COR-L47 (cell line): ENCODE measurements at places on chromosomes 6 and 20.
A peak's percentile ranks its signal among the peaks of the same experiment; 100 is the strongest.

DNA sequence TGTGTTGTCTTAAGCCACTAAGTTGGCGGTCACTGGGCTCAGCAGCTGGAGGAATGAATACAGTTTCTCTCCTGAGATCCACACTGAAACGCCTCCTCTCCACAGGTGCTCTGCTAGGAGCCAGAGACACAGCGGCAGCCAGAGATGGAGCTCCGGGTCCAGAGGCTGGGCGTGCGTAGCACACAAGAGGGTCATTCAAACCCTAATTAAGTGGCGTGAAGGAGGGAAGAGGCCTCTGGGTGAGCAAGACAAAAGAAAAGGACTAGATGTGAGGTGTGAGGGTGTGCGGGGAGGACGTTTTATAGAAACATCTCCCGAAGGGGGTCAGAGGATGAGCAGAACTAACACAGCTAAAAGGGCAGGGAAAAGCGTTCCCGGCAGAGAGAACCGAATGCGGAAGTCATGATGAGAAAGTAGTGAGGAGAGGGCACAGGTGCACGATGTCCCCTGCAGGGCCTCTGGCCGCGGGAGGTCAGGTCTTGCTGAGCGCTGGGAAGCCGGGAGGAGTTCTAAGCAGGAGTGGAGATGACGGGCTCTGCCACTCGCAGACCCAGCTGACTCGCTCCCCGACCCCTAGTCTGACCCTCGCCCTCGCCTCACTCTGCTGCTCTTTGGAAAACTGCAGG, 54.4 kb downstream of the BMP7 start:
- no peak for DNase-seq

GRCh38 chr6:32177183-32177787, 920 bp upstream of the RNF5 start:
- DNase-seq: peak; percentile 67

- DNase-seq: no peak
Measured at GRCh38 chr6:167031082-167031709, 32.0 kb downstream of the CEP43 start.

DNA sequence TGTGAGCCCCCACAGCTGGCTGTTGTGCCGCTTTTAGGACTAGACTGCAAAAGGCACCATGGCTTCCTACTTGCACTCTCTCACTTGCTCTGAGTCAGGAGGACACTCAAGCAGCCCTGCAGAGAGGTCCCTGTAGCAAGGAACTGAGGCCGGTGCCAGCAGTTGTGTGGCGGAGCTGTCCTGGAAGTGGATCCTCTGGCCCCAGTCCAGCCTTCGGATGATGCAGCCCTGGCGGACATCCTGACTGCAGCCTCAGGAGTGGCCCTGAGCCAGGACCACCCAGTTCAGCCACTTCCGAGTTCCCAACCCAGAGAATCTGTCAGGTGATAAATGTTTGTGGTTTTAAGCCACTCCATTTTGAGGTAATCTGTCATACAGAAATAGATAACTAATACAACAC, 17.5 kb downstream of the CTCFL start:
- no peak for DNase-seq

GRCh38 chr6:51926125-51926524, 161.3 kb downstream of the PKHD1 start:
- no peak for DNase-seq

- DNase-seq: no peak
Measured at GRCh38 chr20:20476504-20476903, 108.6 kb downstream of the INSM1 start.

DNA sequence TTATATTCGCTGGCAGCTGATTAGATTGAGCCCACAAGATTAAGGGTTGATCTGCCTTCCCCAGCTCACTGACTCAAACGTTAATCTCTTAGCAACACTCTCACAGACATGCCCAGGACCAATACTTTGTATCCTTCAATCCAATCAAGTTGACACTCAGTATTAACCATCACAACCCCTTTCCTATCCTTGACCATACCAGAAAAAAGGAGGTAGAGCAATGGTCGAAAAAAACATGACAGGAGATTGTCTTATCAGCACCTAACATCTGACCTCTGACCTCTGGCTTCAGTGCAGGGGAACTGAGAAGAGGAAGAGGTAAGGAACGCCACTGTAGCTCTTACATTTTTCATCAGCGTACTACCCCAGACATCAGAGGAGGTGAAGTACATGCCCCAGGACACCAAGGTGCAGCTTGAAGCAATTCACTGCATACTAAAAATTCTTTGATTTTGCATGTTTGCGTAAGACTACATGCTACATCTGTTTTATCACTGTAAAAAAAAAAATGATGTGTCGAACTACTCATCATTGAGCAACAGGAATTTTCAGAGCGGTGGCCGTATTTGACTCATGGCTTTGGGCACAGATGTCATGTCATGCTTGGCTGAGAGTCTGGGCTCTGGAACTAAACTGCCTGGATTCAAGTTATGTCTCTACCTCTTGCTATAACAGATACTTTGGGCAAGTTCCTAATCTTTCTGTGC, 188.0 kb upstream of the TAB2 start:
- DNase-seq: no peak

DNA sequence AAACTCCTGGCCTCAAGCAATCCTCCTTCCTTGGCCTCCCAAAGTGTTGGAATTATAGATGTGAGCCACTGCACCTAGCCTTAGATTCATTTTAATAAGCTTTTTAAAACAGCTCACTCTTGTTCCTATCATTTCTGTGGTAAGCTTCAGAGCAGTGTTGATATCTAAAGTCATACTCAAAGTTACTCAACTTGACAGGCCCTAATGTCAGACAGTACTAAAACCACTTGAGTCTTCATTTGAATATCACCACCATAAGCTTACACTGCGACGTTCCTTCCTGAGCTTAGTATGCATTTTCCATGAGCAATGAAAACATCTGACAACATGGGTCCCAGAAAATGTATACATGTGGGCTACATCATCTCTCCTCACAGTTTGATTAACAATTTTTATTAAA, 6.0 kb downstream of the FUCA2 start:
- no peak for DNase-seq

DNA sequence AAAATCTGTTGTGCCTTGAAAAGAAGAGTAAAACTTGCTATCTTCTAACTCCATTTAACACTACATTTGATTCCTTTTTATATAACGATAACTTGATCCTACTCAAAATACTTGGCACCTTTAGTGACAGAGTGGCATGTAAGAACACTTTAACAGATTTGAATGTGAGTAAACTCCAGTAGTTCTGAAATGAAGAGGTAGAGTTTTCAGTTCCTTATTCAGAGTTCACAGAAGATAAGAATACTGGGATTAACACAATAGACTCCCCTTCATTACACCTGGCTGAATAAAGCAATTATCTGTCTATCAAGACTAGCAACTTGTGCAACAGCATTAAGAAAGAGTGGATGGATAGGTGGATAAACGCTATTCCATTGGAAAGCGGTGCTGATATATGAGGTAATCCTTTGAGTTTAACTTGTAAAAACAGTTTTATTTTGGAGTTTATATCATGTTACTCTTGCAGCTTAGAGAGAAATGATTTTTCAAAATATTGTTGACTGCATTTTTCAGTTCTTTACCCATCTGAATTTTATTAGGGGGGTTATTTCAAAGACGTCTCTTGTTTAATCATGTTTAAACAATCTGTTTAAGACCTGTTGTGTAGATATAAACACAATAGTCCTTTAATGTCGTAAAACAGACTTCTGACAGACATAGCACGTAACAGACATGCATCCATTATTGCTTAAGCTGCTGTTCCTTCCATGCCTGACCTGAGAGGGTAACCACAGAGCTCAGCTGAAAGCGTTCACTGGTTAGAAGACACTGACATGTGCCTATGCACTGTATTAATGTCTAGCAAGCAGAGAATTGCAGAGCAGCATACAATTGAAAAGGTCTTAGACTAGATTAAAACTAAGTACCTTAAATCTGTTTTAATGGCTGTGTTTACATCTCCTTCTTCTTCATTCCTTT, 102.4 kb upstream of the SUPT3H start:
- no peak for DNase-seq

GRCh38 chr20:47708953-47709833, 76.1 kb downstream of the SULF2 start:
- no peak for DNase-seq

DNA sequence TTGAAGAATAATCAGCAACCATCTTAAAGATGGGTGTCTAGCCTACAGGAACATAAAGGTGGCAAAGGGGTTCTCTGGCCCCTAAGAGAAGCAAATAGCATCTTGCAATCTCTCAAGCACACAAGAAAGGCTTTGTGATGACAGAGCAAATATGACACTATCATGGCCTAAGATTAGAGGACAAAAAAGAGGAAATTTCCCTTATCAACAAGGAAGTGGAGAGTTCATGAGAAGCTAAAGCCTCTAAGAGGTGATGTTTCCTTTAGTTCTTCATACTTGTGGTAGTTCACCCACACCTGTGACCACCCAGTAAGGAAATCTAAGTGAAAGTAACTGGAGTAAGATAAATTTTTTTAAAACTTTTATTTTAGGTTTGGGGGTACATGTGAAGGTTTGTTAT, 88.4 kb downstream of the OLIG3 start:
- DNase-seq: no peak

- DNase-seq: no peak
Measured at GRCh38 chr6:38148606-38149005, 329.1 kb downstream of the ZFAND3 start.

DNA sequence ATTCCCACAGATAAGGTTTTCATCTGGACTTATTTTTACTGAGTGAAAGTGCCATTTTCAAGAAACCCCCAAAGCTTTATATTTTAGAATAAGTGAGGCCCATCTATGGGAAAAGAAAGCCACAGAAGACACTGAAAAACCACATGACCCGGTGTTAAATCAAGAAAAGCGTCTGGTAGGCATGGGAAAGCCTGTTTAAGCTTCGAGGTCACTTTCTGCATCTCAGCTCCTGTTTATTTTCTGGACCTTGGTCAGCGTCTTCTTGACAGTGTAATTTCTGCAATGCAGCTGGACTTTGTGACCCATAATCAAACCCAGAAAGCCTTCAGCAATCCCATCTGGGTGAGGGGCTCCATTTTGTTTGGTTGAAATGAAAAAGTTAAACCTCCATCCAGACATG, 59.6 kb upstream of the NEDD9 start:
- no peak for DNase-seq

- no peak for DNase-seq
Measured at GRCh38 chr6:168545428-168545827, 104.4 kb downstream of the SMOC2 start.

- DNase-seq: peak; percentile 64
Measured at GRCh38 chr20:40689100-40689942, at the start of gene MAFB. Gene MAFB, minus strand, starts transcription at chr20:40689236. Its CDS starts 386 bp downstream, at chr20:40688850.

GRCh38 chr6:74993136-74993535, 212.7 kb downstream of the COL12A1 start:
- no peak for DNase-seq
